ENCODE measurements at places on chromosomes 4 and X.

GRCh38 chrX:2717312-2717711 lies 26.2 kb downstream of the CD99 start:
- DNase-seq = no peak

DNA sequence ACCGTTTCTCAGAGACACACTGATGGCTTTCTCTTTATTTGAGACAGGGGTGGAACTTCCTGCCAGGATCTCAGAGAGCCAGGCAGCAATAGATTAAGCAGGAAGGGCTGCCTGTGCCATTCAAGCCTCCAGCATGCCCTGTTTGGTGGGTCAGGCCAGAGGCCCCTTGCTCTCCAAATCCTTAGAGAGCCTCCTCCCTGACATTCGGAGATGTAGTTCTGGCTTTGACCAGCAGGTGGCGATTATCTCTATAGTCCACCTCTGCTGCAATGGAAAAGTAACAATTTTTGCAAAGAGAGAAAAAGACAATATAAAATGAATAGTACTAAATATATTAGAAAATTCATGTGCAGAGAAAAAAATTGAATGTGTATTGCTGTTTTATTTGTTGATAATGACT lies 93.9 kb downstream of the NXF2B start:
- DNase-seq = no peak

GRCh38 chr4:73650250-73650649 lies 30.0 kb upstream of the RASSF6 start:
- DNase-seq = no peak

- DNase-seq = no peak
Measured at GRCh38 chr4:48071191-48071590, 54.6 kb downstream of the NIPAL1 start.

- no peak for DNase-seq
Measured at GRCh38 chr4:171718665-171719064, 94.5 kb upstream of the GALNTL6 start.

- DNase-seq = no peak
Measured at GRCh38 chr4:47251348-47252135, 212.0 kb downstream of the COMMD8 start.

GRCh38 chrX:69305333-69306062 lies 140.2 kb upstream of the PJA1 start:
- peak; percentile 18 for DNase-seq

- DNase-seq = no peak
Measured at GRCh38 chr4:148443512-148444295, 1.5 kb upstream of the NR3C2 start.

- DNase-seq = no peak
Measured at GRCh38 chrX:143768976-143769375, 48.4 kb upstream of the SPANXN2 start.

DNA sequence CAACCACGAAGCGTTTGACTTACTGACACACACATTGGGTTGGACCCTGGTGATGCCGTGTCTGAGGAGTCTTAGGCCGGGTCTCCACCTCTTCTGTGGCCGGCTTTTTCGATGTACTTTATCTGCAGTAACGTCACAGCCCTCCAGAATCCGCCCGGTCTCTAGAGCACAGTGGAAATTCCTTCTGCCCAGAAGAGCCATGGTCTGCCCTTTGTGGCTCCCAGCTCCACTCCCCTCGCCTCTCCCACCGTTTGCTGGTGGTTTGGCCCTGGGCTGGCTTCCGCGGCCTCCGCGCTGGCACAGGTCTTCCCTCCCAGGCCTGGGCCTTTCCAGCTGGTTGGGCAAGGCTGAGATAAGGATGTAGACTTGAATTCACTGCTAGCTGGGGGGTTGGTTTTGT lies 4.3 kb downstream of the MAEA start:
- DNase-seq = no peak

- no peak for DNase-seq
Measured at GRCh38 chrX:70664726-70665125, 220.1 kb downstream of the DLG3 start.

GRCh38 chrX:1449036-1449822 lies 3.5 kb downstream of the ASMTL start:
- DNase-seq = no peak

- no peak for DNase-seq
Measured at GRCh38 chrX:13008851-13009250, 33.9 kb downstream of the TMSB4X start.

DNA sequence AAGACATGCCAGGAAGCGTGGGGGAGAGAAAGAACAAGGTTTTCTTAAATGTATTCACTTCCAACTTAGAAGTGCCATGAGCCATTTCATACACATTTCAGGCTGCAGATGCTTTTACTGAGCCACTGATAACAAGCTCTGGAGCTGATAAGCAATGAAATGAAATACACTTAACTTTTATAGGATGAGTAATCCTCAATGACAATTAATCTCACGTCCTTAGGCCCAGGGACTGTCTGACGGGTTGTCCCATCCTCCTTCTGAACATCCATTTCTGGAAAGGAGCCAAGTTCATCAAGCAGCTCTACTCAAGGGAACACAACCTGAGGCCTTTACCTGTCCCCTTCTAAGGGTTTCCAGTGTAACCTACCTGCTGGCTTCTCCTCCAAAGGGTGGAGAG lies 121.2 kb downstream of the PARM1 start:
- DNase-seq = no peak

DNA sequence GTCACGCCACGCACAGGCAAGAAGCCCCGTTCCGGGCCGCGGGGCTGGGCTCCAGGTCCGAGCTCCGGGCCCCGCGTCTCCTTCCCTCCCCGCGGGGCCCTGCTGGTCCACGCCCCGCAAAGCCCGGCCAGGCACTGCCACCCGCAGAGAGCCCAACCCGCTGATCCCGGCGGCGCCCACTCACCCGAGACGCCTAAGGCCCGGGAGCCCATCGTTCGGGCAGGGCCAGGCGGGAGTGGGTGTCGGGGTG lies 870 bp downstream of the PDZD4 start:
- no peak for DNase-seq

DNA sequence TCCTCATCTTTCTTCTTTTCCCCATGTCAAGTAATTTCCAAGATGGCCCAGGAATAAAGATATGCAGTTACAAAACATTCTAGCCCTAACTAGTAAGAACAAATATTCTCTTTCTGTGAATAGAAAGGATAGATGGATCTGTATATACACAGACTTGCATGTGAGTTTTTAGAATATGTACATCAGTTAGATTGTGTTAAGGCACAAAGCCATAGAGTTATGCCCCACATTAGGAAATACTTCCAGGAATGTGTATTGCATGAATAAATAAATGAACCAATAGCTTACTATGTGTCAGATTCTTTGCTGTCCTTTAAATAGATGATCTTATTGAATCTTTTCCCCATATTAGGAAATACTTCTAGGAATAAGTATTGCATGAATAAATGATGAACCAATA lies 46.0 kb upstream of the TMPRSS11E start:
- no peak for DNase-seq

DNA sequence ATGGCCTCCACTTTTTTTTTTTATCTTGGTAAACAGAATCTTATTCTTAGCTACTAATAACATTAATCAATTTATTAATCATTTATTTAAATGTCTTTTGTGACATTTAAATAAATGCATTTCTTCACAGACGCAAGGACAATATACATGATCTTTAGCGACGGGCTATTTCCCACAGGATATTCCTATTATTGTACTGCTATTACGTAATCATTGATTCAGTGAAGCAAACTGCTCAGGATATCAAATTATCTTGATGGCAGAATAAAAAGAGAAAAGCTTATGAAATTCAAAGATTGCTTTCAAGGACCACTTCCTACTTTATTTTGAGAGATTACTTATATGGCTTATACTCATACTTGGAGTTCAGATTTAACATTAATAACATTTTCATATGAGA lies 114.1 kb downstream of the FAM9B start:
- DNase-seq = no peak

DNA sequence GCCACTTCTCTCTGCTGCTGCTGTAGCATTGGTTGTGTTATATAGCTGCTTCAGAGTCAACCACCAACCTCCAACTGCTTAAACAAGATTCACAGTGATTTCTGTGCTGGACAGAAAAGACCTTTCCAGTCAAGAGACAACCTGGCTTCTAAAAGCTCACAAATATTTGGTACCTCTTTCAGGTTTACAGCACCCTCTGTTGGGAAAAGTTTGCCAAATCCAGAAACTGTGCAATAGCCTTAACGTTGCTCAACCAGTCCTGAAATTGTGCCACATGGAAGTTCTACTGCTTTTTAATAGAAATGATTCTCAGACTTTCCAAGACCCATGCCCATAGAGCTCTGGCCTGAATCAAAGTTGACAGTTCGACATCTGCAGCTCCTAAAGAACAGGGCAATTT lies 842.1 kb upstream of the HTR2C start:
- no peak for DNase-seq

DNA sequence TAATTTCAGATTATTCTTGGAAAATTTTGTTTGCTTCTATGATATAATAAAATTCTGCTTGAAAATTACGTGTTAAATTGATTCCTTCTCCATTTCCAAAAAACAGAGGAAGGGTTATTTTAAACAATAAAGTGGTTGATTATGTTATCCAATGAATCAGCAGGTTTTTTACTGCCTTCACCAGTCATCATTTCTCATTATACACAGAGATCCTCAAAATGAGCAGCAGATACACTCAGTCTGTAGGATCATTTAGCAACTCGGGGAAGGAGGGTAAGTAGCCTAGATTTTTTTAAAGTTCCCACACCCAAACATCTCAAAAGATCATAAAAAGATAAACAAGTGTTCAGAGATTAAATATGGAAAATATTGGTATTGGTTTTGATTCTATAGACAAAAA lies 6.8 kb upstream of the TMEM144 start:
- DNase-seq = no peak

DNA sequence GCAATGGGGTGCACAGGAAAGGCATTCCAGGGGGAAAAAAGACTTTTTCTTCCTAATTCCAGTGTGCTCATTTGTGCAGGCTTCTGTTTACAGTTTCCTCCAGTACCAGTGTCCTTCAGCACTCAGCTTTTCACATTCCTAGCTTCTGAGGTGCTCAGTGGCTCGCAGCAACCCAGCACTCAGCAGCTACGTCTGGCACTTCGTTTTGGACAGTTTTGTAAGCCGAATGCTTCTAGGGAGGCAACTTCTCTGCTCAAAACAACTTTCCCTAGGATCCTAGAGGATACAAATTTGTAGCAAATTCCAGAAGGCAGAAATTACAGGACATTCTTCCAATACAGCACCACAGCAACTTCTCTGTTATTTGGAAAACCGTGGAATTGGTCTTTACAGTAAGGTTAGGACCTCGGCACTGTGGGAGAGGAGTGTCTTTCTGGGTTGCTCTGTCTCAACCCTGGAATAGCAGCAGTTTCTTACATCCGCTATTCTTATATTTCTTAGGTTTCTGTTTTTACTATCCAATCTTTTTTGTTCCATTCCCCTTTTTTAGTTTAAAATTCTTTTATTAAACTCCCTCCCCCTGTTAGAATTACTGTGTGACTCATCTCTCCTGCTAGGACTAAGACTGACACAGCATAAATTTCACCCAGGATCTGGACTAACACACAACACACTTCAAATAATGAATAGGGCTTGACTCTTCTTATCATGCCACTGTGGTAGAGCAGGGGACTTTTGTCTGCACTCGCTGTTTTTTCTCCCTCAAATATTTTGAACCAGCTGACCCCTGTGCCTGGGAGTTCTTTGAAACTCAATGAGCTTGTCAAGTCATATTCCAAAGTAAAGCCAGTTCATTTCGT lies 1314.7 kb downstream of the FSTL5 start:
- DNase-seq = no peak

- no peak for DNase-seq
Measured at GRCh38 chr4:23364167-23364566, 525.7 kb downstream of the PPARGC1A start.

- no peak for DNase-seq
Measured at GRCh38 chr4:21778702-21779101, 169.9 kb downstream of the KCNIP4 start.

GRCh38 chr4:41505161-41505661 lies 32.7 kb upstream of the LIMCH1 start:
- DNase-seq = peak; percentile 65

DNA sequence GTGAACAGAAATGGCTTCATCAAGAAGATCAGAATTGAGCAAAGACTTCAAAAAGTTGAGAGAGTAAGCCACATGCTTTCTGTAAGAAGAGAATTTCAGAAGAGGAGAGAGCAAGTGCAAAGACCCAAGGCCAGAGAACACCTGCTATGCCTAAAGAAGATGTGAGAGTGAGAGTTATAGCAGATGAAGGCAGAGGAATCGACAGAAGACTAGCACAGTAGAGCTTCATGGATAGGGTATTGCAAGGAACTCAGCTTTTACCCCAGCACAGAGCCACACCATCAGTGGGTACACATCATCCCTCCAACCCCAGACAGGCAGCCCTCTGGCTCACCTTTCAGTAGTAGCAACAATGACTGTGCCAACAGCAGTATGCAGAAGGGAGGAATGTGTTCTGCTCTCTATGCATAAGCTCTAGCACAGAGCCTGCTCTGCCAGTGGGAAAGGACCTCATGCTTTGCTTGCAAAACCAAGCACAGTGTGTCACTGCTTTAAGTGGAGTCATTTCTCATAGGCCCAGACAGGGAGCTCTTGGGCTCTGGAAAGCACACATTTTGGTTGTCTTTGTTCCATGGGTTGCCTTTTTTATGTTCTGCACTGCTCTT lies 318.6 kb downstream of the NAF1 start:
- DNase-seq = no peak

- no peak for DNase-seq
Measured at GRCh38 chr4:120824946-120825345, 97.6 kb downstream of the PRDM5 start.

- no peak for DNase-seq
Measured at GRCh38 chrX:118536204-118536603, 40.6 kb downstream of the DOCK11 start.

- DNase-seq = no peak
Measured at GRCh38 chr4:141153751-141154510, 20.7 kb upstream of the RNF150 start.

- no peak for DNase-seq
Measured at GRCh38 chr4:8848507-8849265, 23.0 kb downstream of the HMX1 start.

GRCh38 chr4:78533854-78534253 lies 17.7 kb upstream of the ANXA3 start:
- DNase-seq = no peak

GRCh38 chr4:128600996-128601871 lies 208.3 kb upstream of the JADE1 start:
- peak; percentile 77 for DNase-seq

GRCh38 chr4:157840034-157840433 lies 332.8 kb downstream of the GASK1B start:
- no peak for DNase-seq

DNA sequence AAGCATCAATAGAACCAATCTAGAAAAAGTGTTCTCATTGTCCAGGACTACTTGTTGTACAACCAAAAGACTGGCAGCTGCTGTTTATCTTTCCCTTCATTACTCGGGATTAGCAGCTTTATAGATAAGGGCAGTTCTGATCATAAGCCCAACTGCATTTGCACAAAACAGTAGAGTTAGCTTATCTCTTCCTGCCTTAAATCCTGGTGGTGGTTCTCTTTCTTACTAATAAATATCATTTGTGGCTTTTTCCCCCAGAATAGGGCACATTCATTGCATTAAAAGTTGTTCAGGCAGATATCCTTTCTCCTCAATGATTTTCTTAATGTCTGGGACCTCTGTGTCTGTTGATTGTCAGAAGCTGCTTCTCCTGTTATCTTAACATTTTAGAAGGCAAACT lies 20.2 kb upstream of the RRAGB start:
- DNase-seq = no peak

Measured in DMS79 (cell line).